ENCODE measurements at places on chromosomes 13 and 19.

DNA sequence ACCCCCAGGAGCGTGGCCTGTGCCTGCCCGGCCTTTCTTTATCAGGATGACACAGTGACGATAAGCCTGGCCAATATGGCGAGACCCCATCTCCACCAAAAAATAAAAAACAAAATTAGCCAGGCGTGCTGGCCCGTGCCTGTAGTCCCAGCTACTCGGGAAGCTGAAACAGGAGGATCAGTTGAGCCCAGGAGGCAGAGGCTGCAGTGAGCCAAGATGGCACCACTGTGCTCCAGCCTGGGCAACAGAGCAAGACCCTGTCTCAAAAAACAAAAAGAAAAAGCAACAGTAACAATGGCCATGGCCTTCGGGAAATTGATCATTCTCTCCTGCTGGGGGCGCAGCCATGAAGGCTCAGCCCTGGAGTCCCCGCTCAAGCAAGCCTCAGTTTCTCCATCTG, 11.1 kb downstream of the PEX11G start:
- DNase-seq: no peak

DNA sequence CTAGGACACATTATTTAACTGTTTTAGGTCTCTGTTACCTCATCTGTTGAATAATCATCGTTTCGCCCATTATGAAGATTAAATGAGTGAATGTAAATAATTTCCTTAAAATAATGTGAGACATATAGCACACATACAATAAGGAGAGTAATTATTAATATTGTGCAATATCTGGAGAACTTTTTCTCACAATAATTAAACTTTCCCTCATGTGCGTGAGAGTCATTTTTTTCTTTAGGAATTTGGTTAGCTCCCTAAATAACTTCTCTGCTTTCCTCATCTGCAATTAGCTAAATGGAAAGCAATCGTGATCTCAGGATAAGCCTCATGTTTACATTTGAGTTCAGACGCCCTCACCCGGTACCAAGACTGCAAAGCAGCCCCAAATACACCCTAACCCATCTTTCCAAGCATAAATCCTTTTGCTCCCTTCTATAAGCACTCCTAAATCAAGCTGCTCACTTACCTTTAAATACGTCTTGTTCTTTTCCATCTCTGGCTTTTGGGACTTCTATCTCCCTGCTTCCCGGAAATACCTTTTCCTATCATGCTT, 78.8 kb downstream of the MZT1 start:
- no peak for DNase-seq

DNA sequence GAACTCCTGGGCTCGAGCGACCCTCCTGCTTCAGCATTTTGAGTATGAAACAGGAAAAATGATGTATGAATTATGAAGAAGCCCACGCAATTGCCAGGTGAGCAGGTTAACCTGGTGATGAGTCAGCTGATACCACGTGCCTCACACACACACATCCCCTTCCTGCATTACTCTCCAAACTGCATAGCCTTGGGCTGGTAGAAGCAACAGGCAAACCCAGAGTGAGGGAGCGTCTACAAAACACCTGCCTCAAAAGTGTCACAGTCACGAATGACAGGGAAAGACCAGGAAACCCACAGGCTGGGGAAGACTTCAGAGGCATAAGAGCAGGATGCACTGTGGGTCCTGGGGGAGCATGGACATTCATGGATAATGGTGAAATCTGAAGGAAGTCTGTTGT, 192.8 kb upstream of the IRS2 start:
- DNase-seq: no peak

DNA sequence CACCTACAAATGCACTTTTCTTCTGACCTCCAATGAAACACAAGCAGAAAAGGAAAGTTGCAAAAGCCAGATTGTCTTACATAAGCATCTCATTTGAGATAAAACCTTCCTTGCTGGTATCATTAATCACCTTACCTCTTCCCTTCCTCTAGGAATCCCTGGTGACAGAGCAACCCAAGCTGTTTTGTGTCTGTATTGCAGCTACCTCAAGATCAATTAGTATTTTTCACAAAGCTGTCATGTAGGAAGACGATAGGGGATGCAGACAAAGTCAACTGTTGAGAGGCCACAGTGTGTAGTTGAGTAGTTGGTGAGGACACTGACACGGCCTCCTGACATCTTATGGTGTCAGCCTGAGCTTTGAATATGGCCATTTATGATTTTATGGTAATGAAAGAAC, 339.1 kb upstream of the SLC10A2 start:
- DNase-seq: no peak

GRCh38 chr13:80139196-80139595, 201.7 kb downstream of the SPRY2 start:
- no peak for DNase-seq

DNA sequence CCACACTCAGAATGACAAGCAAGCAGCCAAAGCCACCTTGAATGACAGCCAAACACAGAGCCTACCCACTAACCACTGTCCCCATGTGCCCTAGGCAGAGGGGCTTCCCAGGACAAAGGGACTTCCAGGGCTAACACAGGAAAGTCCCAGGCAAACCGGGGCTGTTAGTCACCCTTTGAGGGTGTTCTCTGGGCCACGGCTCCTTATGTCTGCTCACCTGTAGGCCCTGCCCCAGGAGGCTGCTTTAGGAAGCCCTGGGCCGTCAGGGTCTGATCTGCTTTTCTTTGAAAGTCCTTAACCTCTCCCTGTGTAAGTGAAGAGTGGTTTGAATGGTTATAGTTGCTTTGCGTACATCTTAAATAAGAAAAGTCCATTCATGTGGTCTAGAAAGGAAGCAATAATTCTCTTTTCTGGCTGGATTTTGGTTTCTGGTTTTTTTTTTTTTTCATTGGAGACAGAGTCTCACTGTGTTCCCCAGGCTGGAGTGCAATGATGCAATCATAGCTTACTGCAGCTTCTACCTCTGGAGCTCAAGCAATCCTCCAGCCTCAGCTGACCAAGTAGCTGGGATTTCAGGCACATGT, 161.4 kb downstream of the EFNB2 start:
- no peak for DNase-seq

DNA sequence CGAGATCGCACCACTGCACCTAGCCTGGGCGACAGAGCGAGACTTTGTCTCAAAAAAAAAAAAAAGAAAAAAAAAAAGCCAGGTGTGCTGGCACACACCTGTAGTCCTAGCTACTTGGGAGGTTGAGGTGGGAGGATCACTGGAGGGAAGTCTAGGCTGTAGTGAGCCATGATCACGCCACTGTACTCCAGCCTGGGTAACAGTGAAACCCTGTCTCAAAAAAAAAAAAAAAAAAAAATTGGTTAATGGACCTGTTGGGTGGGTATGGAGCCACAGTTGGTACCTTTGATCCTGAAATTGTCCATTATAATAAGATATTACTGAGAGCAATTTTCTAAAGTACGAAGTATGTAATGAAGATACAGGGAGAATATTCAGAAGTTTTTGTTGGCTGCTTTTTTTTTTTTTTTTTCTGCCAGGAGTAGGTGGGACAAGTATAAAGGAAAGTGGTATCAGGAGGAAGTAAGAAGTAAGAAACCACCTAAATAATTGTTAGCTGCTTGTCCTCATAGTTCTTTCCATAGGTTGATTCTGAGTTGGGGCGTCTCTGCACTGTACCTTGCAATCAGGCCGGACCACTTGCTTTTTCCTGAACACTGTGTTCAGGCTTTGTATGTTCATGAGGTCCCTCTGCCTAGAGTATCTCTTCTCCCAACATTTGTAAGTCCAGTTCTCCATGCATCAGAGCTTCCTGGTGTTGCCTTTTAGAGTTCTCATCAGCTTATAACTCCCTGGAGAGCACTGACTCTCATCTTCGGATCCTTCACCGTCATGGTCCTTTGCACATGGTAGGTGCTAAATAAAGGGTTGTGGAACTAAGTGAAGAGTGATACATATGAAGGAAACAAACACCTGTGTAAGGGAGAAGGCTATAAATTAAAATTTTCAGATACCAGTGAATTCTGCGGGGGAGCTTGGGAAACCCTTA, 31.7 kb downstream of the ARHGAP35 start:
- no peak for DNase-seq

- no peak for DNase-seq
These were observed 139.6 kb upstream of the HTR2A start for GRCh38 chr13:47036294-47037008.

DNA sequence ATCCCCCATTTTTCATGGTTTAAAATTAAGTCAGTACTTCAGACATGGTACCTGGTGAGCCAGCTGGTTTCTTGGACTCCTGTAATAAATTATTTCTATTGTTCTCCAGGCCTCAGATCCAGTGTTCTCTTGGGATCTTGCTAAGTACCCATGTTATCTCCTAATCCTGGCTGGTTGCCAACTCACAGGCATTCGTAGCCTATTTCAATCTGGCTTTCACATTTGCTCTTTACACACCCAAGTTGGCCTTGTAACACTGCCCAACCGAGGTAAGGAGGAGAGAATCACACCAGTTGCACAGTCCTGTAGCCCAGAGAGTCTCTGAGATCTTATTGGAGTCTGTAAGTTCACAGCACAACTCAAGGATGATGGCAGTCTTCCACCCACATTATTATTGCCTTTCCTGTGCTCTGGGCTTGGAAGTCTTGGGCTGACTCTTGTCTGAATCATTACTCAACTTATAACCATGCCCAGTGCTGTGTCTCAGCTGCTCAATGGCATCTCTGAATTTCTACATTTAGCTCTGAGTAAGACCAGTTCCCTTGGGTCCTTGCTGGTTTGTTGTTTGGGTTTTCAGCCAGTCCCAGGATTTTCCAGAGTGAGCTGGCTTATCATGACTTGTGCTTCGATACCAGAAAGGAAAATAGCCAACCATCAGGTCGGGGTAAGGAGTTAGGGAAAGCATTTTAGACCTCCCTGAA, 76.6 kb upstream of the KLF12 start:
- DNase-seq: peak; percentile 98

DNA sequence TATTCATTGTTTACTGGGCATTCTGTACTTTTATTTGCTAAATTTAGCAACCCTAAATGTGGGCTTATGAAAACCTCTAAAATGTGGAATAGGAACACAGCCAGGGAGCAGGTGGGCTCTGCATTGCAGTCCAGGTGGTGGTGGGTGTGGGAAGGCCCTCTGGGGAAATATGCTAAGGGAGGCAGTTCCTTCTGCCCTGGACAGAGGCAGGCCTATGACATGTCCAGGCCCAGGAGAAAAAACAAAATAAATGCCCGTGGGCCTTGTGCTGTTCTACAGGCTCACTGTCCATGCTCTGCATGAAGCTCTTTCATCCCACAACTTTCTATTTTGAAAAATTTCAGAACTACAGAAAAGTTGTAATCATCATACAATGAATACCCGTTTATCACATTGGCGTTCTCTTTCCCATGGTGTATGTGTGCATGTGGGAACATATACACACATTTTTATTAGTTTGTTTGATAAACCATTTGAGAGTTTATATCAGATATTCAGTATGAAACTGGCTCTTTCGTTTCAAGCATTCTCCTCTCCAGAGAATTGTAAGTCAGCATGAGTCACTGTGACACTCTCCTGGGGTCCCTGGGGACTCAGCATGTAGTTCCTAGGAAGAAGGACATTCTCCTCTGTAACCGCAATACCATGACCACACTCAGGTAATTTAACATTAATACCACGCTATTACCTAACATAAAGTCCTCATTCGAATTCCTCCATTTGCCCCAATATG, 505.3 kb downstream of the COG6 start:
- peak; percentile 54 for DNase-seq

- DNase-seq: no peak
These were observed 4.2 kb upstream of the TNPO2 start for GRCh38 chr19:12727745-12728433.

- no peak for DNase-seq
These were observed 26.9 kb downstream of the POU2F2 start for GRCh38 chr19:42105368-42105767.

- DNase-seq: peak; percentile 72
These were observed 379.4 kb downstream of the KLF12 start for GRCh38 chr13:73754727-73755292.

- DNase-seq: peak; percentile 62
These were observed 10.4 kb downstream of the SBK2 start for GRCh38 chr19:55526216-55527196.

GRCh38 chr13:95019886-95020285, 281.4 kb downstream of the ABCC4 start:
- no peak for DNase-seq

- DNase-seq: no peak
These were observed 73.7 kb downstream of the SLC15A1 start for GRCh38 chr13:98678741-98679140.

DNA sequence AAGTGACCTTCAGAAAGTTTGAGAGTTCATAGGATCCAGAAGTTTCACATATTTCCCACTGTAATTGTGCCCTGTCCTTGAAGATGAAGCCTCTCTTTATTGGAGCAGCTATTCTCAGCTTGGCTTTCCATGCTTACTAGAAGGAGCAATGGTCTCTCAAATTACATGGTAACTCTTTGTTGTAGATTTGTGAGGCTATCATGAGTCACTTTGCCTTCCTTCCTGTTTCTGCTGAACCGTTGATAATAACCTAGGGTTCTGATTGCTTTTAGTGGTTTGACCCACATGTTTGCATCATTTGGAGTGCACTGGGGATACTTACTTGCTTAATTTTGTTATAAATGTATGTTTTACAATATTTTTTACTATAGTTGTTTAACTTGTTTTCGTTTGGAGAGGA, 772.9 kb upstream of the SLITRK6 start:
- DNase-seq: no peak

GRCh38 chr19:12884926-12885748, 1.9 kb downstream of the KLF1 start:
- DNase-seq: peak; percentile 18

DNA sequence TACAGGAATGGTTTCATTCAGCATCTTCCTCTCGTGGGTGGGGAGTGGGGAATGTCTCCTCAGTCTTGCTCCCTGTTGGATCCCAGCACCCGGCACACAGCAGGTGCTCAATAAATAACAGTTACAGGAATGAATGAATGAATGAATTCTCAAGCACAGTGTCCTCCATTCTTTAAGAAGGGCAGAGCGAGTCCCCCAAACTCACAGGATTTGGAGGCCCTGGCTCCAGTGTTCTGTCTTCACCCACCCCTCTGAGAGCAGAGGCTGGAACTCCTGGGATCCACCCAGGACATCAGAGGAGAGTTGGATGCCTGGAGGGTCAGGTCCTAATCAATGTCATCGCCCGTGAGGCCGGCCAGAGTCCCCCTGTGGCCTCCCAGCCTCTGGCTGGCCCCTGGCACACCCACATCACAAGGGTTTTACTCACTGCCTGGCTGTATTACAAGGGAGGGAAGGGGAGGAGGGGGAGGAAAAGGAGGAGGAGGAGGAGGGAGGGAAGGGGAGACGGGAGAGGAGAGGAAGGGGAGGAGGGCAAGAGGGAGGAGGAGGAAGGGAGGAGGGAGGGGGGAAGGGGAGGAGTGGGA, 8.7 kb upstream of the CREB3L3 start:
- DNase-seq: no peak

DNA sequence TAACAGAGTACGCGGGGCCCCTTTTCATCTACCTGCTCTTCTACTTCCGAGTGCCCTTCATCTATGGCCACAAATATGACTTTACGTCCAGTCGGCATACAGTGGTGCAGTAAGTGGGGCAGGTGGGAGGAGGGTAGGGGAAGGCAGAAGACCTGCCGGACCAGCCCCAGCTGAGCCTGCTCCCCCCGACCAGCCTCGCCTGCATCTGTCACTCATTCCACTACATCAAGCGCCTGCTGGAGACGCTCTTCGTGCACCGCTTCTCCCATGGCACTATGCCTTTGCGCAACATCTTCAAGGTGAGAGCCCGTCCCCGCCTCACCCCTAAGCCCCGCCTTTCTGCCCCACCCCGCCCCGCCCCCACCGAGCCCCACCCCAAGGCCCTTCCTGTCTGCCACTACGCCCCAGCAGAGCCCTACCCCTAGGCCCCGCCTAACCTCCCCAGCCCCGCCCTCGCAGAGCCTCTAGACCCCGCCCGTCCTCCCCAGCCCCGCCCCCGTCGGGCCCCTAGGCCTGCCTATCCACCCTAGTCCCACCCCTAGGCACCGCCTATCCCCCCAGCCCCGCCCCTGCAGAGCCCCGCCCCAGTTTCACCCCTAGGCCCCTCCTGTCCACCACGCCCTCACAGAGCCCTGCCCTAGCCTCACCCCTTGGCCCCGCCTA, 7.7 kb downstream of the NDUFB7 start:
- DNase-seq: no peak

Data from brain microvascular endothelial cell (primary cell).